Tracheal epithelial cell (primary cell): ENCODE measurements at places on chromosomes 12 and 14. TPM values are rescaled to one million over a fixed set of nuclear protein-coding genes. Genes with fewer than 3 reads are reported as not detected.

The PTCSC3 gene
- total RNA-seq = not detected in 2 replicates

The BMP4 gene
- 0.48 and 2.3 TPM in 2 replicates for total RNA-seq

The ZNF891 gene
- total RNA-seq = 0.43 and 0.48 TPM in 2 replicates

The FAM234B gene
- total RNA-seq = 5.1 and 5.8 TPM in 2 replicates

The MIP gene
- total RNA-seq = not detected in 2 replicates

The RFLNA gene
- 12.0 TPM in 1 of 2 replicates, not detected in the other for total RNA-seq

The PSMA3 gene
- 75.7 and 99.0 TPM in 2 replicates for total RNA-seq

The TMPRSS12 gene
- not detected in 2 replicates for total RNA-seq

The CELA1 gene
- not detected in 2 replicates for total RNA-seq

The TAS2R30 gene
- total RNA-seq = 1.2 and 2.8 TPM in 2 replicates

The KRT6C gene
- total RNA-seq = 22.0 and 155 TPM in 2 replicates

The NCOR2 gene
- total RNA-seq = 34.7 and 41.1 TPM in 2 replicates

The OR6C2 gene
- not detected in 2 replicates for total RNA-seq

The TAOK3 gene
- 16.1 and 21.3 TPM in 2 replicates for total RNA-seq

The CMA1 gene
- total RNA-seq = not detected in 2 replicates

The REP15 gene
- total RNA-seq = 0.72 TPM in 1 of 2 replicates, not detected in the other

The LRIG3 gene
- 48.9 and 97.8 TPM in 2 replicates for total RNA-seq

The TAS2R46 gene
- total RNA-seq = 0.85 and 0.96 TPM in 2 replicates

The SART3 gene
- total RNA-seq = 34.7 and 35.9 TPM in 2 replicates

The B4GALNT3 gene
- 5.5 and 10.6 TPM in 2 replicates for total RNA-seq

The SVOP gene
- total RNA-seq = not detected in 2 replicates

The CPNE6 gene
- not detected in 2 replicates for total RNA-seq

The LRP1-AS gene
- not detected in 2 replicates for total RNA-seq

The SERPINA12 gene
- not detected in 2 replicates for total RNA-seq

The ELK3 gene
- total RNA-seq = 11.3 and 21.2 TPM in 2 replicates

The AQP6 gene
- total RNA-seq = not detected in 2 replicates

The SMIM41 gene
- not detected in 2 replicates for total RNA-seq

The RIC8B gene
- total RNA-seq = 4.8 and 6.2 TPM in 2 replicates

The SNAPC1 gene
- 20.5 and 21.9 TPM in 2 replicates for total RNA-seq

The NYNRIN gene
- 7.0 and 8.4 TPM in 2 replicates for total RNA-seq

The NPAS3 gene
- under 0.01 and 0.24 TPM in 2 replicates for total RNA-seq

The CACNA2D4 gene
- not detected in 2 replicates for total RNA-seq

The EML1 gene
- 1.5 and 11.3 TPM in 2 replicates for total RNA-seq

The KRR1 gene
- 26.9 and 39.8 TPM in 2 replicates for total RNA-seq

The TMTC3 gene
- 34.5 and 52.6 TPM in 2 replicates for total RNA-seq

The HOXC11 gene
- total RNA-seq = 0.24 TPM in 1 of 2 replicates, not detected in the other

The HCAR1 gene
- total RNA-seq = 0.21 and 0.24 TPM in 2 replicates

The MGP gene
- under 0.01 TPM in 1 of 2 replicates, not detected in the other for total RNA-seq

The SLC38A4 gene
- total RNA-seq = 1.1 and 1.4 TPM in 2 replicates

The B4GALNT1 gene
- total RNA-seq = 0.48 TPM in 1 of 2 replicates, not detected in the other

The CMTM5 gene
- not detected in 2 replicates for total RNA-seq

The CD163 gene
- total RNA-seq = not detected in 2 replicates

The C12orf54 gene
- total RNA-seq = 3.4 TPM in 1 of 2 replicates, not detected in the other

The SLCO1A2 gene
- total RNA-seq = not detected in 2 replicates

The CEP83 gene
- total RNA-seq = 8.4 and 11.5 TPM in 2 replicates

The KCNH3 gene
- total RNA-seq = 0.24 TPM in 1 of 2 replicates, not detected in the other

The RASAL1 gene
- 0.64 and 3.9 TPM in 2 replicates for total RNA-seq

The AGAP2 gene
- total RNA-seq = under 0.01 and 0.21 TPM in 2 replicates

The PAX9 gene
- 4.6 and 16.8 TPM in 2 replicates for total RNA-seq

The IRAK4 gene
- 8.0 and 13.0 TPM in 2 replicates for total RNA-seq

The ACSS3 gene
- total RNA-seq = 0.64 and 2.9 TPM in 2 replicates
